Fibroblast of lung (primary cell): ENCODE measurements at places on chromosomes 2 and 18.

DNA sequence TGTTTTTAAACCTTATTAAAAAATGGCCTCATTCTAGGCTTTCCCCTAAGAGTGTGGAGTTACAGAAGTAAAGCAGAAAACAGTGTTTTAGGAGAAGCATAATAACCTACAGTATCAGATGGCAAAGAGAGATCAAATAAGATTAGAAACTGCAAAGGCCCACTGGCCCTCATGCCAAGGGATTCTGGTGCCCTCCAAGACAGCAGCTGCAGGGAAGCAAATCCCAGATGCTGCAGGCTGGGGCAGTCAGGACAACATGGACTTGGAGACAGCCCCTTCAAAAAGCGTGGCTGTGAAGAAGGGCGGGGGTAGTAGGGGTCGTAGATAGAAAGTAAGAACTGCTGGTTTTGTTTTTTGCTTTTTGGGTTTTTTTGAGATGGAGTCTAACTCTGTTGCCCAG, 28.3 kb upstream of the EPG5 start:
- no peaks in the 10 kb centered on the region for H3K4me1 ChIP-seq
- no peaks in the 10 kb centered on the region for H3K27me3 ChIP-seq
- no peaks in the 10 kb centered on the region for H3K36me3 ChIP-seq
- no peak overlapping the region for H3K4me3 ChIP-seq
- H3K27ac ChIP-seq = no peak overlapping the region

- H3K27ac ChIP-seq = no peak overlapping the region
- no peak overlapping the region for H3K4me3 ChIP-seq
- H3K27me3 ChIP-seq = peaks cover 16% of the 10 kb centered on the region
- DNase-seq = no peak
Observed at GRCh38 chr2:64371727-64372126, 82.2 kb upstream of the LGALSL start.

DNA sequence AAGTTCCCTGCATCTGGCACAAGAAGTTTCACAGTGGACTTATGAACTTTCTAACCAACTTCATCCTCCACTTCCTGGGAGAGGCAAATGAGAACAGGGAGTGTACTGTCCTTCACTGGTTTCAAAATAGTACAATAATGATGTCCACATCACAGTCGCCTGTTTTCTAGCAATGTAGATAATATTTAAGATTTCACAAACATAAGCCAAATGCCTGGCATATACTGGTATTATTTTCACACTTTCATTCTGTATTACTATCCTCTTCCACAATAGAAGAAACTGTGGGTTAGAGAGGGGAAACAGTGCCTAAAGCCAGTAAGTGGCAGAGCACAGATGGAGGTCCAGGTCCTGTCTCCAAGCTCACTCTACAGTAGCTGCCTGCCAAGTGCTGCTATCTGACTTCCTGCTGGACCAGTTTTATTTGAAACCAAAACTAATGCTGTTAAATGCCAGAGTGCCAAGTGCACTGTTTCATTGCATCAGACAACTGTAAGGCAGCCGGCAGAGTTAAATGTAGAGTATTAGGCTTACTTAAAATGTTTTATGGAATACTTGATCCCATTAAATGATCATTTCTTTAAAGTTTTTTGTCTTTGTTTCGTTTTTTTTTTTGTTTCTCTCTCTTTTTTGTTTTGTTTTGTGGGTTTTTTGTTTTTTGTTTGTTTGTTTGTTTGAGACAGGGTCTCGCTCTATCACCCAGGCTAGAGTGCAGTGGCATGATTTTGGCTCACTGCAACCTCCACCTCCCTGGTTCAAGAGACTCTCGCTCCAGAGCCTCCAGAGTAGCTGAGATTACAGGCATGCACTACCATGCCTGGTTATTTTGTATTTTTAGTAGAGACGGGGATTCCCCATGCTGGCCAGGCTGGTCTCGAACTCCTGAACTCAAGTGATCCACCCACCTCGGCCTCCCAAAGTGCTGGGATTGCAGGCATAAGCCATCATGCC, 15.1 kb downstream of the COBLL1 start:
- DNase-seq = peak; percentile 44
- peaks cover 5% of the 10 kb centered on the region for H3K4me1 ChIP-seq
- H3K27me3 ChIP-seq = no peaks in the 10 kb centered on the region
- H3K36me3 ChIP-seq = no peaks in the 10 kb centered on the region
- H3K27ac ChIP-seq = no peak overlapping the region

- H3K4me3 ChIP-seq = no peak overlapping the region
- H3K36me3 ChIP-seq = no peaks in the 10 kb centered on the region
- H3K4me1 ChIP-seq = no peaks in the 10 kb centered on the region
- no peaks in the 10 kb centered on the region for H3K27me3 ChIP-seq
- no peak for DNase-seq
Observed at GRCh38 chr2:143847257-143847656, 672.7 kb downstream of the ZEB2 start.

GRCh38 chr2:218257390-218257981, 3.3 kb upstream of the GPBAR1 start:
- H3K4me1 ChIP-seq = peaks cover 8% of the 10 kb centered on the region
- no peak overlapping the region for H3K4me3 ChIP-seq
- peaks cover 13% of the 10 kb centered on the region for H3K36me3 ChIP-seq
- no peak for DNase-seq
- H3K27me3 ChIP-seq = no peaks in the 10 kb centered on the region
